ENCODE measurements at places on chromosomes 5 and 9. TPM values are rescaled to one million over a fixed set of nuclear protein-coding genes. Genes with fewer than 3 reads are reported as not detected.

GRCh38 chr5:98510143-98510985 is 263.1 kb upstream of the RGMB start:
- no peak overlapping the region for H3K27ac ChIP-seq
- H3K4me1 ChIP-seq = no peaks in the 10 kb centered on the region
- no peak overlapping the region for H3K4me3 ChIP-seq
- DNase-seq = no peak
- H3K27me3 ChIP-seq = no peaks in the 10 kb centered on the region

GRCh38 chr9:90844326-90844725 is 42.7 kb downstream of the SYK start:
- H3K27ac ChIP-seq = no peak overlapping the region
- H3K4me1 ChIP-seq = no peaks in the 10 kb centered on the region
- no peak overlapping the region for H3K4me3 ChIP-seq

- DNase-seq = no peak
- no peaks in the 10 kb centered on the region for H3K27me3 ChIP-seq
- no peak overlapping the region for H3K4me3 ChIP-seq
- no peak overlapping the region for H3K27ac ChIP-seq
- H3K36me3 ChIP-seq = no peaks in the 10 kb centered on the region
Observed at GRCh38 chr5:175463641-175464040, 14.7 kb upstream of the SFXN1 start.

- H3K4me3 ChIP-seq = no peak overlapping the region
- no peaks in the 10 kb centered on the region for H3K36me3 ChIP-seq
- DNase-seq = no peak
- no peak overlapping the region for H3K27ac ChIP-seq
- H3K4me1 ChIP-seq = no peaks in the 10 kb centered on the region
Observed at GRCh38 chr9:22483528-22484070, 37.0 kb downstream of the DMRTA1 start.

GRCh38 chr5:176737746-176738636 is 72.4 kb upstream of the UNC5A start:
- no peaks in the 10 kb centered on the region for H3K36me3 ChIP-seq
- no peak overlapping the region for H3K27ac ChIP-seq
- peaks cover 4% of the 10 kb centered on the region for H3K4me1 ChIP-seq
- H3K4me3 ChIP-seq = no peak overlapping the region
- no peaks in the 10 kb centered on the region for H3K27me3 ChIP-seq
- peak; percentile 12 for DNase-seq

DNA sequence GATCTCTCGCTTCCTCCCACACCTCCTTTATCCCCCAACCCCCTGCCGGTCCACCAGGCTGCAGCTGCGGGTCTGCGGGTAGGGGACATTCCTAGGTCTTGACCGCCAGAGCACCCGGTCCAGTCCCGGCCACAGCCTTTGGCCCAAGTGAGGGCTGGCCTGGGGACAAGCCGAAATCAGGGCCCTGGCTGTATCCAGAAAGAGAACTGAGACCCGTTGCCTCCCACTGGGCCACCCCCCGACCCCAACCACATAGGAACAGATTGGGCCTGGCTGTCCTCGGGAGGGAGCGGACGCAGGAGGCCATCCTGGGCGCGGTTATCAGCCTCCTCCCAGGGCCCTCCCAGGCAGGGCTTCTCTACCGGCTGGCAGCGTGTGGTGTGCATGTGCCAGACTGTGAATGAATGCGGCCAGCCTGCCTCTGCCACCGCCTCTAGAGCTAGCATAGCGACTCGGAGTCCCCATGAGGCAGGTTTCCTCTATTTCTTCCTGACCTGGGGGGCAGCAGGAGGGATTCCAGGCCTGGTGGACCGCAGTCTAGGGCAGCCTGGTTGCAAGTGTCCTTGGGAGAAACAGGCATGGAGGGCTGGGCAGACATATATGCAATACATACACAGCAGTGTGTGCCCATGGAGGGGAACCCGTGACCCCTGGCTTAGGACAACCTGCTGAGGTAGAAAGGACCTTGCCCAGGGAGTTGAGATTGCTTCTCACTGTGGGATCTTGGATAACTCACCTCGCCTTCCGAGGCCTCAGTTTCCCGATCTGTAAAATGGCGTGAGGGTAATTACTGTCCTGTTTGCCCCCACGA is 1.2 kb downstream of the N4BP3 start:
- H3K36me3 ChIP-seq = no peaks in the 10 kb centered on the region
- H3K4me3 ChIP-seq = no peak overlapping the region
- no peak overlapping the region for H3K27ac ChIP-seq
- DNase-seq = no peak

DNA sequence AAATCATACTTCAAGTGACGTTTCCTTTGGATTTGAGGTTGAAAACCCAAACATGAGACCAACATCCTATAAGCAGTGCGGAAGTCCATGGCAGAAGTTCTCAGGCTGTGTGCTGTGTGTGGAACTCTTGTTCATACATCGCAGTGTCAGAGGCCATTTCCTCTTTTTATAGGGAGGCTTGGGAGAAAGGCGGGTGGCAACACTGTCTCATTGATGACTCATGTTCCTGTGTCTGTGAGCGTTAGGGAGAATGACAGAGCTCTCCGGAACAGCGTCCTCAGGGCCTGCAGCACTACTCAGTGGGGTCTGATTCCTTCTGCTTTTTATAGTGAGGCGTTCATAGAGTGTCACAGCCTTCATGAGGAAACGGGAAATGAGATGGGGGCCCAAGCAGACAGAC is 98.8 kb upstream of the BASP1 start:
- no peak overlapping the region for H3K27ac ChIP-seq
- peaks cover 3% of the 10 kb centered on the region for H3K4me1 ChIP-seq
- no peak overlapping the region for H3K4me3 ChIP-seq
- no peak for DNase-seq
- no peaks in the 10 kb centered on the region for H3K27me3 ChIP-seq

GRCh38 chr5:60960591-60960990 is 15.6 kb downstream of the NDUFAF2 start:
- no peak overlapping the region for H3K4me3 ChIP-seq
- DNase-seq = no peak
- no peaks in the 10 kb centered on the region for H3K4me1 ChIP-seq
- no peak overlapping the region for H3K27ac ChIP-seq
- H3K36me3 ChIP-seq = no peaks in the 10 kb centered on the region

DNA sequence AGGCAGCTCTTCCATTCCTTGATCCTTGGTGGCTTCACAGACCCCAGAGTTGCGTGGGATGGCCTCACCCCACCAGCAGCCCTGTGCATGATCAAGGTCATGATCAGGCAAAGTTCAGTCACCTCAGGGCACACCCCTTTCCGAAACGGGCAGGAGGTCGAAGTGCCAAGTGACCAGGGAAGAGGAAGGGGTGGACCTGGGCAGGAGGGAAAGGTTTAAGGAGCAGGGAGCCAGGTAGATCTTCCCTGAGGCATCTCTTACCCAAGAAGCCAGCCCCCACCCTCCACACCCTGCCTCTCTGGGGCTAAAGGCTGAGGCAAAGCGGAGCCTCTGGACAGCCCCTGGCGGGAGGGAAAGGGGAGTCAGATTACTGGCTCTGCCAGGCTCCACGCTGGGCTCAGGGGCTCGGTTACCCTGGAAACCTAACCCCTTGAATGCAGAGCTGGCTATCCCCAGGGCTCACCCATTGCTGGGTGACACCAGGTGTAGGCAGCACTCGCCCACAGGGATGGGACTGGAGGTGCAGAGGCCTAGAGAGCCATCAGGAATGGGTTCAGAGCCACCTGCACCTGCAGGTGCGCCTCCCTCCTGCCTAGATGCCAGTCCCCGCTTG is 3.6 kb downstream of the MGAT4B start:
- DNase-seq = no peak
- H3K27ac ChIP-seq = no peak overlapping the region
- H3K4me3 ChIP-seq = no peak overlapping the region
- H3K4me1 ChIP-seq = peaks cover 2% of the 10 kb centered on the region
- H3K36me3 ChIP-seq = no peaks in the 10 kb centered on the region

DNA sequence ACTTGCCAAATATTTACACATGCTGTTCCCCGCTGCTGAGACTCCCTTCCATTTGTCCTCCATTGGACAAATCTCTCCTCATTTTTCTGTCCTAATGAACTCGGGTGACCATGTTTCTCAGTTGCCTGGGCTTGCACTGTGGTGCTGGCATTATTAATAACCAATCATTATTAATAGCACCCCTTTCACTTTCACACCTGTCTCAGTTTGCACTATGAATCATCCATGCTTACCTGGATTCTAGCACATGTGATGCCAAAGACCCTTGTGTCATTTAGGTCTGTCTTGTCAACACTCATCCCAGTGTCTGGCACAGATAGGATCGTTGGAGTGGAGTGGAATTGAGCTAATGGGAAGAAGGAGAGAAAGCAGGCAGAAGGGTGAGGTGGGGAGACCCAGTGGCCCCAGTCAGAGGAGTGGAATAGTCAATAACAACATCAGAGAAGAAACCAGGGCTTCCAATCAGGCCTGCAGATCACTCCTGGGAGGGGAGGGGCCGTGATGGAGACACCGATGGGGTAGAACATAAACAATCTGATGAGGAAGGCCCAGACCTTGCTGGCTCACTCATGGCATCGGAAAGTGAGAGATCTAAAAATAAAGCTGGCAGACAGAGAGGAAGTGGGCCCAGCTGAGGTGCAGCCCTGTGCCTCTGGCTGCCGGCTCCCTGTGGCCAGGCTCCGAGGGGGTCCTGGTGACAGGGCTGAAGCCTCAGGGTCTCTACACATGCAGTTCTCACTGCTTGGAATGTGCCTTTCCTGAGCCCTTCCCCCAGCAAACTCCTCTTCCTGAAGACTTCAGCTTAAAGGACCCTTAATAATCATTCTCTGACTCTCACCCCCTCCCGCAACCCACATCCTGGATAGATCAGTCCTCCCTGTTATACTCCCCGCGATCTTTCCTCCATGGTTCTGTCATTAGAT is 33.5 kb upstream of the CRB2 start:
- no peak for DNase-seq
- no peak overlapping the region for H3K27ac ChIP-seq
- no peaks in the 10 kb centered on the region for H3K36me3 ChIP-seq
- no peaks in the 10 kb centered on the region for H3K27me3 ChIP-seq
- H3K4me1 ChIP-seq = no peaks in the 10 kb centered on the region

DNA sequence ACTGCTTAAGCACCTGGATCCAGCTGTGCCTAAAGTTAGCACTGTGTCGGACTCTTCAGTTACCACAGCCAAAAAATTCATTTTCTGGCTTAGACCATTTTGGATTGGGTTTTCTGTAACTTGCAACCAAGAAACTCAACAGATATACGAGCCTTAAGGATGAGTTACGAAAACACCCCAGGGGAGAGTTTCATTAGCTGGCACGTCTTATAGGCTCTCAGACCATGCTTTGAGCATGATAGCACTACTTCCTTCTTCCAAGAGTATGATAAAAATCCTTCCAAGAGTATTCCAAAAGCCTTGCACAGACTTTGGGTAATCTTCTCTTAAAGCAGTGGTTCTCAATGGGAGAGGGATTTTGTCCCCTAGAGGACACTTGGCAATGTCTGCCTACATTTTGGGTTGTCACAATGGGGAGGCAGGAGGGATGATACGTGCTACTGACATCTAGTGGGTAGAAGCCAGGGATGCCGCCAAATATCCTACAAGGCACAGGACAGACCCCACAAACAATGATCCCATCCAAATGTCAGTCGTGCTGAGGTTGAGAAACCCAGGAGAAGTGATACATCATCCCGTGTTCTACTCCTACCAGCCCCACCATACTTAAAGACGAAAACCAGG is 64.8 kb downstream of the SMIM23 start:
- no peak for DNase-seq
- no peaks in the 10 kb centered on the region for H3K4me1 ChIP-seq
- H3K27ac ChIP-seq = no peak overlapping the region
- H3K4me3 ChIP-seq = no peak overlapping the region
- H3K27me3 ChIP-seq = no peaks in the 10 kb centered on the region

The BTNL3 gene
- total RNA-seq = not detected

The SLCO4C1 gene
- total RNA-seq = 0.50 TPM

The LCN15 gene
- not detected for total RNA-seq
